Fibroblast of the aortic adventitia (primary cell): ENCODE measurements at places on chromosomes 11 and 22. TPM values are rescaled to one million over a fixed set of nuclear protein-coding genes. Genes with fewer than 3 reads are reported as not detected.

Gene CCDC188
- 0.45 TPM in 1 of 2 replicates, not detected in the other for total RNA-seq

GRCh38 chr11:19670030-19670791 is 42.4 kb upstream of the NAV2 start:
- peak; percentile 33 for DNase-seq

- DNase-seq: peak; percentile 30
Observed at GRCh38 chr11:31995525-31996094, 95.3 kb upstream of the RCN1 start.

DNA sequence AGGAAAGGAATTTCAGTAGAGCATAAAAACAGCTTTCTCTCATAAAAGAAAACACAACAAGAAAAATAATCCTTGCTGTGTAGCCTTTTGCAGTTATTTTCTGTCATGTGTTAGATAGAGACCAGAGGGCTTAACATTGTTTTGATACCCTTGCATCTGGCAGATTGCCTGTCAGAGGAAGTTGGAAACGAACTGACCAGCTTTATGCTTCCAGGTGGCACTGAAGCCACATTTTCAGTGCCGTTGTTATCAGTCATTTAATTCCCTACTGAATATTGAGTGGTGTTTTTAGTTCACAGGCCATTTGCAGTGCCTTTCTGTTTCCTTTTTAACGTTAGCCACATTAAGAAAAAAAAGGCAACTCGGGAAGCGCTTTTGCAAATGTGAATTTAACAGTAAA is 21.5 kb upstream of the RAG2 start:
- peak; percentile 11 for DNase-seq

DNA sequence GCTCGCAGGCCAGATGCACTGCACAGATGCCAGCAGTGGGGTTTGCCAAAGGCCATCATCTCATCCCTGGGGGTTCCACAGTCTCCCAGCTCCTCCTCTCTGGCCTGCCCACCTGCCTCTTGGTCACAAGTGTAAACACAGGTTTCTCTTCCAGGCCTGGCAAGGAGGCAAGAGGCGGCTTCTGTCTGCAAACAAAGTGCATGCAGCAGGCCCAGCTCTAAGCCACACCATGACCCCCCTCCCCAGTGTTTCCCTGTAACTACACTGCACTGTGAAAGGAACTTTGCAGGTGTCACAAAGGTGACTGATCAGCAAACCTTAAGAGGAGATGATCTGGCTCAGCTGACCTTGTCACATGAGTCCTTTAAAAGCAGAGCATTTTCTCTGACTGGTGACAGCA is 26.2 kb upstream of the SHISAL1 start:
- no peak for DNase-seq

DNA sequence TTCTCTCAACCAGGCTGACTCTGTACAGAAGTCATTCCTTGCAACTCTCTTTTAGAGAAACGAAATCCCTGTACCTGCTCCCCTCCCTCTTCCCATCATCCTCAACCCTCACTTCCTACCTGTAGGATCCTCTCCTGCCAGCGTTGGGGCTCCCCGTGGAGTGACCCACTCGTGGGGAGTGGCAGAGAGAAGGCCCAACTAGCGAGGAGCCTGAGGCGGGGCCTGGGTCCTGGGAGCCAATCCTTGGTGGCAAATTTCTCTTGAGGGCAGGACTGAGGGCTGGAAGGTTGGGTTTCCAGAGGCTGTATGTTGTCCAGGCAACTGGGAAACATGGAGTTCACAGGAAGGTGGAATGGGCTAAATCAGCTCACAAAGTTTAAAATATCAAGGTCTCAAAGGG is 10.4 kb downstream of the NHERF4 start:
- DNase-seq: peak; percentile 52

DNA sequence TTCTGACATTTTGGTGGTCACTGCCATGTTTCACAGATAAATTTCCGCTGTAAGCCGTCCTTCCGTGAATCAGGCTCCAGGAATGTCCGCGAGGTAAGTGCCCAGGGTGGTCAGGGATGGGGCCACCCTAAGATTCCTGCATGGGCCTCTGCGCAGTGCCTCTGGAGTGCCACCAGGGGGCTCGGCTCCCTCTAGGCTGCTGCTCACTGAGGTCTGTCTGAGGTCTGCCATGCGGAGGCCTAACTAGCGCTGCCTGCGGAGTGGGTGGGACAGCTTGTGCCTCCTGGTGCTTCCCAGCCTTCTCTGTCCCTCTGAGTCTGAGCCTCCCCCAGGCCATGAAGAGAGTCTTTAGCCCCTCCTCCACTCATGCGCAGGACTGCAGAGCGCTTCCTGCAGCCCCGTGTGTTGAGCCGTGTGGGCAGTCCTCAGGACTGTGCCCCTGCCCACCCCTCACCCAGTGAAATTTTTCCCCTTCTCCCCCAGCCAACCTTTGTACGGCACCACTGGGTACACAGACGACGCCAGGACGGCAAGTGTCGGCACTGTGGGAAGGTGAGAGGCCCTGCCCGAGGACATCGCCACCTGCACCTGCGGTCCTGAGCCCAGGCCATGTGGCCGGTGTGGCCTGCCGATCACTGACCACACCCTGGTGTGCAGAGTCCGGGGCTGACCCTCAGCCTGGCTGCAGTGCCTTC is 11.9 kb upstream of the MDK start:
- DNase-seq: peak; percentile 58

DNA sequence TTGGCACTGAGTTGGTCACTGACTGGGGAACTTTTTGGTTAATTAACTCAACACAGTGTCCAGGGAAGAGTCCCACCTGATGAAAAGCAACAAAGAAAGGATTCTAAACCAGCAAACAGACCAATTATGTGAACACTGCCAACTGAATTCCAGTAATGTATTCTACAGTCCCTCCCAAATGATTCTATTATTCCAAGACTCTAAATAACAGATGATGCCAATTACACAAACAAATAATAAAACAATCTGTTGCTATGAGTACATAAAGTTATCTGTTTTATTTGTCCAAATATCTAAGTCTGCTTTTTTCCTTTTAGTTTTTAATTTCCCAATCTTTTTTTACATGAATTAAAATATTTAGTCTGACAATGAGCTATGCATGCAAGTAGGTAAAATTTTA is 98.3 kb upstream of the TP53AIP1 start:
- no peak for DNase-seq

DNA sequence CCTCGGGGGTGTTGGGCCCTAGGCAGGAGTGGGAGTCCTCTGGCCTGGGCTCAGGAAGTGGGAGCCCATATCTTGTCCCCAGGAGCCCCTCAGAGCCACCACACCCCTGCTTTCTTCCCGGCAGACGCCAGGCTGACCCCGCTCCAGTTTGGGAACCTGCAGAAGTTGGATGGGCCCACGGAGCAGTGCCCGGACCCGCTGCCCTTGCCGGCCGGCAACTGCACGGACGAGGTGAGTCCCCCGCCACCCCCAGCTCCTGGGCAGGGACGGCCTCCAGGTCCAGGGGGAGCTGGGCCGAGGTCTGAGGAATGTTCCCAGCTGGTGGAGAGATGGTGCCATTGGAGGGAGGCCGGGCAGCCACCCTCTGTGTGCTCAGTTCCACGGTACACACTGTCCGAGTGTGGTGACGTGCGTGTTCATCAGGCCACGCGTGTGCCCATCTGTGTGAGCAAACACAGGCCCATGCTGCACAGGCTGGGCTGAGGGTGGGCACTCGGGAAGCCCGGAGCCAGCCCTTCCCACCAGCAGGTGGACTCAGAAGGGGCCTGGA is 4.8 kb downstream of the MUC5B start:
- no peak for DNase-seq

DNA sequence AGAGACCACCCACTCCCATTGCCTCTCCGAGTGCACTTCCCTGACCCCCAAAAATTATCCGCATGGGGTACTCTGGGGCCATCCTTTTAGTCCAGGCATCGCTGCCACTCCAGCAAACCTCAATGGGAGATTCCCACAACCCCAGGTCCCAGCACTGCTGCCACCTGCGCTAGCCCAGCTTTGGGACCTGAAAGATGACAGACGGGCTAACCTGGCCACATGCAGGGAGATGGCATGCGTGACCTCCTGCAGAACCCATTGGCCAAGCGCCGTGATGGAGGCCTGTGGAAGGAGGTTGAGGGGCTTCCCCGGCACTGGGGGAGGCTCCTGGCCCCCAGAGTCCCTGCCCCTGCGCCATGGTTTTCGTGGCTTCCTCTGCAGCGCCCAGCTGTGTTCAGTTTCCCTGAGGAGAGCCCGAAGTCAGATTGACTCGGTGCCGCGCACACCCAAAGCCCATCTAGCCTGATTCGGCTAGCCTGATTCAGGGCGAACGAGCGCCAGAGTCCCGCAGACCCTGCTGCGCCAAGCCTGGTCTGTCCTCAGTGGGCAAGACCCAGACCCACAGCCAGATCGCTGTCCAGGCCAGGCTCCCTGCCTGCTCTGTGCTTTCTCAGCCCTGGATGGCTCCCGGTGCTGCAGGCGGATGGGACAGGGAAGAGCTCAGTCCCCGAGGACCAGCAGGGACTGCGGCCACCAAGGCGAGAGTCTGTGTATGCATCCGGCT is 751 bp upstream of the WNT7B start:
- DNase-seq: no peak

DNA sequence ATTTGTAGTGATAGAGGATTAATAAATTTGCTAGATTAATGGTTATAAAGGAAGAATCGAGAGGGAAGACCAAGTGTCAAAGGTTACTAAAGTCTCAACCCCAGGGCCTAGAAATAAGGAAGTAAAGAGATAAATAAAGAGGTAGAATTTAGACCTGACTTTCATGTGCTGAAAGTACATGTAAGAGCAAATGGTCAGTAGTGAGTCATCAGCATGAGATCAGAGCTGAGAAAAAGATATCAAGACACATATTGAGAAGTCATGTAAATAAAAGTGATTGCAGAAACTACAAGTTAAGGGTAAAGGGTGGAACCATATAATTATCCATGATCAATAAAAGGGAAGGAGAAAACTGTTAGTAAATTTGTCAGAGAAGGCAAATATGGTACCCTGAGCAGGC is 1.4 kb upstream of the OR8B8 start:
- no peak for DNase-seq

GRCh38 chr11:115302946-115303703 is 201.1 kb downstream of the CADM1 start:
- no peak for DNase-seq

DNA sequence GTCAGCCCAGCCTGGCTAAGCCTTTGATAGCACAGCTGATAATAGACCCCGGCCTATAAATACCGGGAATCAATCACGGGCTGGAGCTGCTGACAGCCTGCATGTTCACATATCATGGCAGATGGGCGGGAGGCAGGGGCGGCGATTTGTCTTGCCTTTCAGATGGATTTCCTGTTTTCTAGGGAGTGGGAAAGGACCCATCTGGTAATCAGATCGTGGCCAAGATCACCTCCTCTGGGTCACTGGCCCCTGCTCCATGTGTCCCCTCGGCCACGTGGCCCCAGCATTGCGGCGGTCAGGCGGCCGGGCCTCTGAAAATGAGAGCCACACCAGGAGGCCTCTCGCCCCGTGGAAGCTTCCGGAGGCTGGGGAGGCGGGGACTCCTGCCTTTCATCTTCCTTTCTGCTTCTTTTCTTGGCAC is 36.6 kb downstream of the SMIM38 start:
- DNase-seq: no peak

Gene OTOG
- not detected in 2 replicates for total RNA-seq

- DNase-seq: peak; percentile 10
Observed at GRCh38 chr11:112459001-112459400, 198.3 kb upstream of the PLET1 start.

Gene PANX2
- total RNA-seq: 0.90 TPM in 2 replicates

DNA sequence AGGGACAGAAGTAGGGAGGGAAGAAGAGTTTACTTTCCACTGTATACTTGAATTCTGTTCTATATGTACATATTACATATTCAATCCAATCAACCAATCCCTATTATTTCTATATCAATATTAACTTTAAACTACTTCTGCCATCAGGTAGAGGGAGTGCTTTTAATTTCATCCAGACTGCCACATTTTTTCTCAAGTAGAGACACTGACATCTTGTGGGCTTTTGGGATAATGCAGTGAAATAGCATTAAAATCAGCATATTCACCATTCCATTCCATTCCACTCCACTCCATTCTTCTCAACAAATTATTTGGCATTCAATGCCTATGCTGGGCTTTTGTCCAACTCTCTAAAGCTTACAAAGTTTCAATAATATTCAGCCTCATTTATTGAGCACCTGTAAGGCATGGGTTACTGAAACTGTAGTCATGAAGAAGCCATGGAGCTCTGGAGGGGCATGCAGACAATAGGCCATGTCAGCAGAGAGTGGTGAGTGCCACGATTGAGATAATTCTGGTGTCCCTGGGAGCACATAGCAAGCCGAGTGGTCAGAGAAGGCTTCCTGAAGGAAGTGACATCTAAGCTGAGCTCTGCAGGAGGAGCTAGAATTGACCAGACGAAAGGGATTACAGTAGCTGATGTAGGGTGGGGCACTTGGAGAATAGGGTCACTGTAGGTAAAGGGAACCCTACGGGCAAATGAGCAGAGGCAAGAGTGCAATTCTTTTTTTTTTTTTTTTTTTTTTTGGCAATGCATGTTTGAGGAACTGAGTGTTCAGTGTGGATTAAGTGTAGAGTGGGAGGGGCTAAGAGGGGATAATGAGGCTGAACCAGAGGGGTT is 12.8 kb upstream of the CLPB start:
- peak; percentile 80 for DNase-seq

DNA sequence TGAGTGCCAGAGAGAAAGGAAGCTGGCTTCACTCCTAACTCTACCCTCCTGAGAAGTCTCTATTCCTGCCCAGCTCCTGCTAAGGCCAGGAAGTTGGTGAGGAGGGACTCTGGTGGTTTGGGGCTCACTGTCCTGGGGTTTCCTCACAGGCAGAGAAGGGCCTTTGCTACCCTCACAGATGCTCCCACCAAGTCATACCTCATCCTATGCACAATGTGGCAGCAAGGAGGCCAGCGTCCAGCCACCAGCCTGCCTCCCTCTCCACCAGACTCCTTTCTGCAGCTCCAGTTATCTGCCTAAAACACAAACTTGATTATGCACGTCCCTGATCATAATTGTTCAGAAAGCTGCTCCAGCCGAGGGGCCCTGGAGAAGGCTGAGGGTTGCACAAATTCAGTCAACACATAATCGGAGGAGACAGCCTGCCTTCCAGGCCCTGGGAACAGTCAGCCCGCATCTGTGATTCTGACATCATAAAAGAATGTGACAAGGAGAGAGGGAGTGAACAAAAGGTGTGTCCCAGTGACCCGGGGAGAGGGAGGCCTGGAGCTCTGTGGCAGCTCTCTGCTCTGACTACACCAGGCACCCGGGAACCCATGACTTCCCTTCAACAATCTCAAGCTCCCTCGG is 28.8 kb downstream of the DKK3 start:
- DNase-seq: peak; percentile 52

DNA sequence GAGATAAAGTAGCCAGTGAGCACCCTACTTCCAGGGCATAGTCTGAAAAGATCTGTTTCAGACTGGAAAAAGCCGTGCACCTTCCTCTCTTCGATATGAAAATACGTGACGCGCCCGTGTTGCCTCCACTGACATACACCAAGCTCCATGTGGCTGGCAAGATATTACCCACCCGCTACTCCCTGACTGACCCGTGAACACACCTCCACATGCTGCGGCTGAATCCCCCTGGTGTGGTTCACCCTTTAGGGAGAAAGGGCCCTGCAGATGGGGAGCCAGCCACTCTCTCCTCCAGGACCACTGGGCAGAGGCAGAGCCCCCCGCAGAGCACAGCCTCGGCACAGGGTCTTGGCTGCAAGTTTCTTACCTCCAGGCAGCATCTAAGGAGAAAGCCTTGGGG is 245.0 kb downstream of the BRD1 start:
- DNase-seq: no peak
